Frontal cortex (tissue), 4 donors: ENCODE measurements at places on chromosomes 6 and 20. TPM values are rescaled to one million over a fixed set of nuclear protein-coding genes. Genes with fewer than 3 reads are reported as not detected.

Gene VARS2
- 22.4 TPM for total RNA-seq

Gene UBE3D
- 24.9 TPM for total RNA-seq

Gene POLH
- total RNA-seq, result 10.2 TPM

Gene HSPA1L
- 5.7 TPM for total RNA-seq

Gene SPATS1
- total RNA-seq, result 0.41 TPM

Gene CALHM5
- total RNA-seq, result 0.41 TPM

Gene RFX6
- total RNA-seq, result not detected

Gene NFKBIE
- 8.2 TPM for total RNA-seq

Gene PTK6
- total RNA-seq, result not detected

Gene MC3R
- not detected for total RNA-seq

Gene RIMS4
- 43.2 TPM for total RNA-seq

Gene DCDC2
- total RNA-seq, result 2.4 TPM

Gene CCN2
- total RNA-seq, result 4.1 TPM

Gene TRMT6
- total RNA-seq, result 7.3 TPM

Gene MMS22L
- 9.4 TPM for total RNA-seq

Gene TMEM217
- total RNA-seq, result 1.2 TPM

Gene TRIM40
- total RNA-seq, result not detected

Gene CCR6
- total RNA-seq, result not detected

Gene TFAP2D
- total RNA-seq, result 2.9 TPM

Gene HLA-A
- 55.4 TPM for total RNA-seq

Gene CABLES2
- 2.9 TPM for total RNA-seq

Gene VSX1
- not detected for total RNA-seq

Gene CHRNA4
- 6.9 TPM for total RNA-seq

Gene ROS1
- total RNA-seq, result not detected

Gene RHAG
- 0.41 TPM for total RNA-seq

Gene C6orf118
- 5.3 TPM for total RNA-seq

Gene KCNQ5
- 12.6 TPM for total RNA-seq

Gene ARMC12
- total RNA-seq, result 0.82 TPM

Gene HLA-DRB5
- total RNA-seq, result 1.6 TPM

Gene FAM162B
- total RNA-seq, result 1.2 TPM

Gene CEP57L1
- 97.4 TPM for total RNA-seq

Gene NMBR
- 4.9 TPM for total RNA-seq

Gene FAM83C
- not detected for total RNA-seq

Gene MAP7
- 5.7 TPM for total RNA-seq

Gene PPP1R10
- total RNA-seq, result 43.6 TPM

Gene DAAM2
- 5.3 TPM for total RNA-seq

Gene POM121L2
- not detected for total RNA-seq

Gene C20orf202
- 0.41 TPM for total RNA-seq

Gene EYA4
- 0.41 TPM for total RNA-seq

Gene DZANK1
- total RNA-seq, result 5.3 TPM

Gene GRM4
- 3.7 TPM for total RNA-seq

Gene KCNK5
- total RNA-seq, result under 0.01 TPM

Gene EZR
- 114 TPM for total RNA-seq

Gene MYO6
- 14.7 TPM for total RNA-seq

Gene MEI4
- 0.82 TPM for total RNA-seq

Gene RSPH9
- total RNA-seq, result 6.1 TPM

Gene LGSN
- total RNA-seq, result 0.82 TPM

Gene ZNF311
- 6.9 TPM for total RNA-seq

Gene ADGRF1
- not detected for total RNA-seq

Gene OR2H1
- total RNA-seq, result under 0.01 TPM

Gene EYS
- total RNA-seq, result 2.0 TPM
